Natural killer cell treated with Interleukin-12 subunit alpha and Interleukin-12 subunit beta and Interleukin-15 and Interleukin-18, amount 100 ng/mL, for 72 hours (primary cell): ENCODE measurements at places on chromosomes 6 and 20.
A peak's percentile ranks its signal among the peaks of the same experiment; 100 is the strongest.

- no peak for DNase-seq
- H3K4me3 ChIP-seq, result no peak overlapping the region
- H3K27ac ChIP-seq, result no peak overlapping the region
- H3K27me3 ChIP-seq, result no peaks in the 10 kb centered on the region
- peaks cover 6% of the 10 kb centered on the region for H3K4me1 ChIP-seq
Measured at GRCh38 chr20:64152906-64153305, 11.3 kb upstream of the MYT1 start.

- H3K27me3 ChIP-seq, result no peaks in the 10 kb centered on the region
- no peak for DNase-seq
- peak overlapping the region; percentile 72 for H3K27ac ChIP-seq
Measured at GRCh38 chr20:36624068-36624943, 18.7 kb downstream of the RAB5IF start.

DNA sequence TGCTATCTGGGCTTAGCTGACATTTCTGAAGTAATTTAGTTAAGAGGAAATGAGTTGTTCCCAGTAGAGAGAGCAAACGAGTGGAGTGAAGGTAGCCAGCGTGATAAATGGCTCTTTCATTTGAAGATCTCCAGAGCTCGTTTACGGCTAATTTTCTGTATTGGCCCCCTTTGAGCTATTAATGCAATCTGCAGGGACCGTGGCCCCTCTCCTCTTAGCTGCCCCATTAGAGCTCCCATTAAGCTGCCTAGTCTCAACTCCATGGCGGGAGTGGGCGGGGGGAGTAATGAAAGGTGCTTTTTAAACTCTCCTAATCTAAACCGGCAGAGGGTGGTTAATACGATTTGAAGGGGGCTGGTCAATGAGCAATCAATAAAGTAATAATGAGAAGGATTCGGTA, 12.5 kb downstream of the TFAP2B start:
- H3K27ac ChIP-seq, result no peak overlapping the region
- no peaks in the 10 kb centered on the region for H3K36me3 ChIP-seq
- no peak for DNase-seq
- H3K4me3 ChIP-seq, result no peak overlapping the region

DNA sequence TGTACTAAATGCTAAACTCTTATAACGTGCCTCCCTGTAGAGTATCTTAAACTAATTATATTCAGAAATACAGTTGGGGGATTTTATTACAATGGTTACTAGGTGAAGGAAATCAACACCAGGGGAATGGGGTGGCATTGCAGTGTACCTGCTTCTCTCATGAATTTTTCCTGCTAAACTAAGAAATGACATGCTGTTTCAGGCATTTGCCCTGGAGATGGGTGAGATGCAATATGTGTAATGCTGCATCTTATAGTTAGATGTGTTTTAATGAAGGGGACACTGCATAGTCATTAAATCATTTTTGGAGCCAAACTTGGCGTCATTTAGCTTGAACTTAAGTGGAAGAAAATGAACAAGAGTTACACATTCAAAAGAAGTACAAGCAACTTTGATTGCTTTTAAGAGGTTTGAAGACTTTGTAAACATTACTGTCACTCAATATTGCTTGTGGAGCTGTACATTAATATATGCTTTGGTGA, 4.3 kb downstream of the EYA4 start:
- no peaks in the 10 kb centered on the region for H3K4me1 ChIP-seq
- H3K36me3 ChIP-seq, result no peaks in the 10 kb centered on the region
- peaks cover 23% of the 10 kb centered on the region for H3K27me3 ChIP-seq
- H3K27ac ChIP-seq, result no peak overlapping the region
- no peak for DNase-seq

DNA sequence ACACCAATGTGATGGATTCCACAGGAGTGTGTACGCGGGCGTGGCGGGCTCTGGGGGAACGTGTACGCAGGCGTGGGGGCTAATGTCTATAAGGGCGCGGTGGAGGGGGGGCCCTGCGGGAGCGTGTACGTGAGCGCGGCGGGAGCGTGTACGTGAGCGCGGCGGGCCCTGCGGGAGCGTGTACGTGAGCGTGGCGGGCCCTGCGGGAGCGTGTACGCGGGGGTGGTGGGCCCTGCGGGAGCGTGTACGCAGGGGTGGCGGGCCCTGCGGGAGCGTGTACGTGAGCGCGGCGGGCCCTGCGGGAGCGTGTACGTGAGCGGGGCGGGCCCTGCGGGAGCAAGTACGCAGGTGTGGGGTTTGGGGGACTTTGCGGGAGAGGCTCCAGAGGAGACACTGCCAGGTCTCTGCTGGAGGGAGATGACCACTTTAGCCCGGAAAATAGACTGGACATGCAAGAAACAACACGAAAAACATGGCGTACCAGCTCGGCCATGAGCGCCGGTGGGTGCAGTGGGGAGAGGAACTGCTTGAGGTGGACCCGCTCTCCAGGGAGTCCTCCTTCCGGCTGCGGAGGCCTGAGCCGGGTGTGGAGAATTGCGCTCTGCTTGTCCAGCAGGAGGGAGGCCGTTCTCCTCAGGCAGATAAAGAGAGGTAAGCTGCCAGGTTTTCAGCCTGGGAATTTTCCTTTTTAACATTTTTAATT, 27.8 kb upstream of the SMOC2 start:
- no peaks in the 10 kb centered on the region for H3K4me1 ChIP-seq
- DNase-seq, result no peak
- H3K4me3 ChIP-seq, result no peak overlapping the region
- no peaks in the 10 kb centered on the region for H3K36me3 ChIP-seq

- peaks cover 13% of the 10 kb centered on the region for H3K4me1 ChIP-seq
- DNase-seq, result no peak
- no peak overlapping the region for H3K4me3 ChIP-seq
- peak overlapping the region; percentile 21 for H3K27ac ChIP-seq
Measured at GRCh38 chr20:37308086-37309050, 18.9 kb downstream of the MANBAL start.
